ENCODE measurements at places on chromosomes 3 and 15.

GRCh38 chr15:47961401-47962090 is 159.2 kb upstream of the SLC24A5 start:
- no peak for DNase-seq

DNA sequence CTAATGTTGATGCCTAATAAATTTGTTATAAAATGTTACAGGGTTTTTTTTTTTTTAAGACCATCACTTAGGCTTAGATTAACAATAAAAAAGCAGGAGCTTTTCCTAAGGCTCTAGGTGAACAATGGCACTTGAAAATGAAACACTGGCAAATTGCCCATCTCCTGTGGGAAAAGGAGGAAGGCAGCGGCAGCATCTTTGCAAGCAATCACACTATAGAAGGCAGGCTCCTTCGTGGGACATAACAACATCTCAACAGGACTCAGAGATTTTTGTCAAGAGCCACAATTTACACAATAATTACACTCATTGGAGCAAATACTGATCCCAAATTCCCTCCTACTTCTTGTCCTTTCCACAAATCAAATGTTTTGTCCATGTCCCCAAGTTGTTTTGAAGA is 646.7 kb downstream of the ROBO2 start:
- no peak for DNase-seq

- no peak for DNase-seq
These were observed 15.9 kb upstream of the OCA2 start for GRCh38 chr15:28114721-28115622.

DNA sequence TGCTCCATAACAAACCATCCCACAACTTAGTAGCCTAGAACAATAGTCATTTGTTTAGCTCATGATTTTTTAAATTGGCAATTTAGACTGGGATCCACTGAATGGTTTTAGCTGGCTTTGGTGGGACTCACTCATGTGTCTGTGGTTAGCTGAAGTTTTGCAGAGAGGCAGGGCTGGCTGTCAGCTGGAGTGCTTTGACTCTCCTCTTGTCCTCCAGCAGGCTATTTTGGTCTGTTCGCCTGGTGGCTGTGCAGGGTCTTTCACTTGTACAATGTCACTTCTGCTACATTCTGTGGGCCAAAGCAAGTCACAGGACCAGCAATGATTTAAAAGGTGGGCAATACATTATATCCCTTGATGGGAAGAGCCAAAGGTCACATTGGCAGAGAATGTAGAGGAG is 1146.5 kb downstream of the ROBO2 start:
- no peak for DNase-seq

- DNase-seq = no peak
These were observed 77.2 kb upstream of the NDN start for GRCh38 chr15:23764306-23764705.

DNA sequence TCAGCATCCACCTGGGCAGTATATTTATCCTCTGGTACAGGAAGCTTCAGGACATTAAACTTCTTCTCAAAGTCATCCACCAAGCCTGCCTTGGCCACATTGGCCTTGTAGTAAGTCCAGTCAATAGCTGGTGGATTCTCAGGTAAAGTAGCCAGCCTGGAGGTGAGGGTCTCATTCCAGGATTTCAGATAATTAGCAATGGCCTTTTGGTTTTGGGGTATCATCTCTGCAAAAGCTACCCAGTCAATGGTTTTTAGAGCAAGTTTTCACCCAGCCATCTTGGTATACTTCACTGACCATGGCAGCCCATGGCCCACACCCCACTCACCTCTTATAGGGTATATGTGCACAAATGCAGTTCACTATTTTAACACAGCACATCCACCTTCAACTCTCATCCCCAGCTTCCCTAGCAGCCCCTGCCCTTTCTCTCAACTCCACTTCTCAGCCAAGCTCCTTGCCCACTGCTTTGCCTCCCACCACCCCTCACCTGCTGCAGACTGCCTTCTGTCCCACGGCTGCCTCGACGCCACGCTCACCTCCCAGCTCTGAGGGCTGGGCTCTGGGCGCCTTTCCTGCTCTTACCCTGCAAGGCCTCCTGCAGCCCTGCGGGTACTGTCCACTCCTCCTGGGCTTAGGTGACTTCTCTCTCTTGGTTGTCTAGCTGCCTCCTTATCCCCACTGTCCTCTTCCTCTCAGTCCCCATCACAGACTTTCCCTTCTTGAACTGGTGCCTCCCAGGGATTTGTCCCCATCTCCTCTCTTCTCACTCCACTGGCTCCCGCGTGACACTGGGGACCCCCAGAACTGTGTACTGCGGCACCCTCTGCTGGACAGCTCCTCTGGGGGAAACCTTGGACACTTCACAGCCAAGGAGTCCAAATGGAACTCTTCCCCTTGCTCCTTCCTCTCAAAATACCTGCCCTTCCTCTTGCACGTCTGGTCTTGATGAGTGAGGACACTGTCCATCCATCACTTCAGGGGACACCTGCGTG is 1.7 kb upstream of the TGM5 start:
- DNase-seq = no peak

GRCh38 chr3:189237526-189237925 is 65.8 kb downstream of the TPRG1 start:
- DNase-seq = no peak

DNA sequence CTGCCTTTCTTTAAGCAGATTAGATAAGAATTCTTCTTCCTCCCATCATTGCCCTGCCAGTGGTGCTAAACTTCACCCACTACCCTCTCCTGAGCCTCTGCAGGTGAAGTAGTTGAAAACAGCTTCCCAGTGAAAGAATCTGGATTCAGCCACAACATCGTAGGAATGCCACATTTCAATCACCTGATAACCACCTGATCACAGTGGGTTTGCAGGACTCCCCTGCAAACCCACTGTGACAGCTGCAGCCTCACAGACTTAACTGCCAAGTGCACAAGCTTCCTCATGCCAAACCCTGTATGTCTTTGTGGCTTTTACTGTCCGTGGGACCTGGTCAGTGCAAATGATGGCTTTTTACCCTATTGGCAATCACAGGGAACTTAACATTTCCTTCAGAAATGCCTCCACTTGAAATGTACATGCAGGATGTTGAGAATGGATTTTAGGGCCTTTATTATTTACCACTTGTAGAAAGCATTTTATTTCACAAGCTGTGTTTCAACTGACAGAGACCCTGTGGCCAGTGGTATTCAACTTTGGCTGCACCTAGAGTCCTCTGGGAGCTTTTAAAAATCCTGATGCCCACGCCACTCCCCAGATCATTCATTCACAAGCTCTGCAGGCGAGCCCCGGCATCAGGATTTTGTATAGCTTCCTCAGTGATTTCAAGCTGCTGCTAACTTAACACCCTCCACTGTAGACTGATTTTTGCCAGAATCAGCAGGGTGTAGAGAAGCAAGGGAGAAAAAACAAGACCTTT is 49.1 kb downstream of the OXNAD1 start:
- DNase-seq = no peak

DNA sequence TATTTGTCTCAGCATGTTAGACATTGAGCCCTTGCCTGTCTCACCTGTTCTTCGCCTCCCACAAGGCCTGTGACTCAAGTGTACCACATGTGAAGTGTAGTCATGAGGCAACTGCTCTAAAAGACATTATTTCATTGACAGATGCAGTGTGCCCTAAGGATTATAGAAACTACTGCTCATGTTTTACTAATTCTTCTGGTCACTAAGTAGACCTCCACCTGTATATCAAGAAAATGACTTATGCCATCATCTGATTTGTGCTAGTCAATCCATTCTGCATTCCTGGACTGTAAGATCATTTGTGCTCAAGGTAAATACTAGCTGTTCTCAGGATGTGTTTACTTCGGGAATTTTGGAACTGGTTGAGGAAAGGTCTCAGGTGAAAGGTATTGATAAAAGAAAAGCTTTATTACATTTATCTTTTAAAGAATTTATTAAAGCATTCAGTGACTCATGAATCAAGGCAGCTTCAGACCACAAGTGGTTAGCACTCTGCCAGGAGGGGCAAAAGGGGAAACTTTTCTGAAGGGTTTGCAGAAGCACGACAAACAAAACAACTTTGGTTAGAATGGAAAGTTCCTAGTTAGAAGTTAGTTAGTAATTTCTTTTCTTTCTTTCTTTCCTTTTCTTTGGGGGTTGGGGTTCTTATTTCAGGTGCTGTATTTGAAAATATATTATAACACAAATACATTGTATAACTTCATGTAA is 465.3 kb upstream of the CBLB start:
- DNase-seq = no peak

- DNase-seq = no peak
These were observed 127.3 kb downstream of the NR2F2 start for GRCh38 chr15:96457841-96458240.

DNA sequence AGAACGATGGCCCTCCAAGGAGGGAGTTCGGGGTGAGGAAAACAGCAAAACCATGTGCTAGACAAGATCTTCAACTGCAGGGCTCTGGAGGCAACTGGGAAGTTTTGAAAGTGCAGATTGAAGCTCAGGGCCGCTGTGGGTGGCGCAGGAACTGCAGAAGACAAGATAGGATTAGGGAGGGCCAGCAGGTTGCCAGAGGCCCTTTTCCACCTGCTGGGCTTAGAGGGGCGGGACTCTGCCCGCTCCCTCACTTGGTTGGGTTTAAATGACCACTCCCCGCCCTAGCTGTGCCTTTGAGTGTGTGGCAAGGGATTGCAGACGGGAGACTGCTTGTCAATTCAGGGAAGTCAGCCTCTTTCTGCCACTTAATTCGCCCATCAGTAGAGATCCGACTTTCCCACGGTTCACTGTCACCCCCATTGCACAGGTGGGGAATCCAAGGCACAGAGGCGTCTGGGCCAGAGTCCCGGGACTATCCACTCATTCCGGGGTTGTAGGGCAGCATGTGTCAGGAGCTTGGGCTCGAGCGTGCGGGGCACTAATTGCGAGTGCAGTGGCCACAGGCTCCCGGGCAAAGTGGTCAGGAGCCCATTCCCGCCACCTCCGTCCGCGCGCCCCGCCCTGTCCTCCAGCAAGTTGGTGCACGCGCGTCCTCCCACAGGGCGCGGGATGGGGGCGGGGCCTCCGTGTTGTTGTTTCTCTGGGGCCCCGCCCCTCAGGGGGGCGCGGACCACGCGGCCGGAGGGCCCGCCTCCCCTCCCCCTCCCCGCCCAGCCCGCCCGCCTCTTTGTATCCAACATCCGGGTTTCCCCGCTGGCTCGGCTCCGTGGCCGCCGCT is at the start of gene ACVR2B:
Gene ACVR2B, plus strand, starts transcription at position 816 of the 838 bp plus-strand sequence. CDS start 433 bp downstream, outside the sequence.
- DNase-seq = peak; percentile 89

DNA sequence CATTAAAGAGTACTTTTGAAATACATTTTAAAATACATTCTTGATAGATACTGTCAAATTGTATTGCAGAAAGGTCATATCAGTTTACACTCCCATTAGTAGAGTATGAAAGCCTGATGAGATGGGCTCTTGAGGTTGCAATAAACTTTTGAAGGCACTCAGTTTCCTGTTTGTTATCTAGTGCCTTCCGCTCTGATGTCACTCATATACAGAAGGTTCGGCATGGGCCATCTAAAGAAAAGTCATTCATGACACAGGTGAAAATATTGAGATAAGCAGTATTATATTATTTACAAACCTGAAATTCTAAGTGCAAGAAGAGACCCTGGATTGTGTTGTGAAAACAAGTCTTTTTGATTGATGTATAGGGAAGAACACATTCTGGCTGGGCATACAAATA is 36.5 kb upstream of the DENND4A start:
- DNase-seq = no peak

- no peak for DNase-seq
These were observed 495.3 kb upstream of the RASGRP1 start for GRCh38 chr15:39059917-39060316.

- no peak for DNase-seq
These were observed 578.3 kb upstream of the ADAMTS9 start for GRCh38 chr3:65265942-65266590.

GRCh38 chr3:25581823-25582222 is 82.9 kb downstream of the TOP2B start:
- DNase-seq = no peak

GRCh38 chr15:84811151-84811550 is 6.0 kb upstream of the ALPK3 start:
- no peak for DNase-seq

GRCh38 chr3:16124636-16125035 is 49.8 kb upstream of the GALNT15 start:
- DNase-seq = no peak

DNA sequence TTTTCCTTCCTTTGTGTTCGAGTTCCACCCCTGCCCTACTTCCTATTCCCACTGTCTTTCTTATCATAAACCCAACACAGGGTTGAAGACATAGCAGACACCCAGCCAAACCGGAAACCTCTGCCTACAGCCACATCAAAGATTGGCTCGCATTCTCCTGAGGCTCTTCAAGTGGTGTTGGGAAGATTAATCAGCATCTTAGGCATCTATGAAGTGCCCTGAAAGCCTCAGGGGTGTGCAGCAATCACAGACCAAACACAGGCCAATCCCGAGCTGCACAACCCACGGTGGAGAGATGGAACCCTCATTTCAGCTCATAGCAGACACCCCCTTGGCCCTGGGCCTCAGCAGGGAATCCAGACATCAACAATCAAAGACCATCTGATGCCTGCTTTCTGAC is 255.9 kb downstream of the XXYLT1 start:
- DNase-seq = no peak

- no peak for DNase-seq
These were observed 1.7 kb downstream of the SCN11A start for GRCh38 chr3:39050029-39050428.

- DNase-seq = no peak
These were observed 58.2 kb upstream of the NR2E3 start for GRCh38 chr15:71752128-71752527.

All from left kidney (tissue), 8 donors.